Activated CD4-positive, alpha-beta T cell treated with anti-CD3 and anti-CD28 coated beads, Interleukin-2, amount 10 ng/mL, durations not matched to agents 7 days and 5 days (primary cell): ENCODE measurements at places on chromosomes 7 and 10. TPM values are rescaled to one million over a fixed set of nuclear protein-coding genes. Genes with fewer than 3 reads are reported as not detected.

- DNase-seq, result no peak
Observed at GRCh38 chr10:11207560-11207844, 189.8 kb downstream of the CELF2 start.

GOLGA7B gene
- 12.6 TPM for total RNA-seq

GRCh38 chr7:132618956-132619305 is 42.7 kb upstream of the PLXNA4 start:
- DNase-seq, result no peak

- DNase-seq, result no peak
Observed at GRCh38 chr7:156046031-156046560, 233.8 kb upstream of the SHH start.

THSD7A gene
- not detected for total RNA-seq

GRCh38 chr10:73998929-73999691 is 1.2 kb downstream of the VCL start:
- peak; percentile 18 for DNase-seq

DNA sequence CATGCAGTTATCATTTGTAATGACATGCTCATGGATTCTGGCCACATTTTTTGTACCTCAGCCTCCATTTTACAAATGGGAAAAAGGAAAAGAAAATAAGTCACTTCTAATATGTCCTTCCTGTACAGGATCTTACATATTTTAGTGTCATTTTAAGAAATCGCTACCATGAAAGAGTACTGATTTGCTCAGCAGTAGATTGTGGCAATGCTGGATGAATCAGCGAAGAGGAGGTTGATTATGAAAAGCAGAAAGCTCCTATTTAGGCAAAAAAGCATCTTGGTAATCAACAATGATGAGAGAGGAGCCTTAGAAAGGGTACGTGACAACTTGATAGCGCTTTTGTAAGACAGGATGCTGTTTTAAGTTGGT is 522.9 kb downstream of the PARD3 start:
- DNase-seq, result no peak

DNA sequence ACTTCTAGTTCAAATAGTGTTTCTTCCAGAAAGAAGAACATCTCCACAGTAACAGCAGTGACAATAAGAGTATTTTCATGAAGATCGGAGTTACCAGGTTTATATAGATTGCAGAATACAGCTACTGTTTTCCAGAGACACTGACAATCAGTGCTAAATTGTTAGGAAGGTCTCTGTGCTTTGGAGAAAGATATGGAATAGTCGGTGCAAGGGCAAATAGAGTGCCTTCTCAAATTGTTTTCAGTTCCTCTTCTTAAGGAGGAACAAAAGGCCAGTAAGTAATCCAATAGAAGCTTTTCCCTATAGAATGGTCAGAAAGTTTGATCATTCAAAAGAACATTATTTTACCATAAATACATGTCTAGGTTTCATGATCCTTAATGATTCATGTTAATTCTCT is 2.6 kb upstream of the KIAA1217 start:
- DNase-seq, result no peak

DNA sequence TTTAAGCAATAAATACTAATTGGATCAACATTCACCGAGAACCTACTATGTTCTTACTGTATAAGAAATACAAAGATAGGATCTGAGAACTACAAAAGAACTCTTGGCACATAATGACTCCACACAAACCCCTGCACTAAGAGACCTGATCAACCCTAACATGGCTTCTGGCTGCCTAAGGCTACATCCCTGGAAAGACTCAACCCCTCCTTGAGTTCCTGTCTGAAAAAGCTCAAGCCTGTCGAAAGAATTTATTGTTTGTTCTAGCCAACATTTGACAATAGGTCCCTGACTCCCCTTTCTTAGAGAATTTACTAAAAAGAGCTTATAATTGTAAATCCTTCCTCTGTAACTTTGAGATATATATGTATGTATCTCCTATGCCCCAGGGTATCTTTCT is 125.3 kb upstream of the SGCE start:
- no peak for DNase-seq

UTF1 gene
- not detected for total RNA-seq

HOXA7 gene
- total RNA-seq, result not detected

SCART1 gene
- total RNA-seq, result 4.5 TPM
